ENCODE measurements at places on chromosomes 5 and 9. TPM values are rescaled to one million over a fixed set of nuclear protein-coding genes. Genes with fewer than 3 reads are reported as not detected.

The GKAP1 gene
- total RNA-seq = 0.51 TPM

The C9orf57 gene
- not detected for total RNA-seq

The C6 gene
- total RNA-seq = not detected

The GDF9 gene
- total RNA-seq = 0.38 TPM

The SPIN1 gene
- 51.3 TPM for total RNA-seq

The TMCO6 gene
- total RNA-seq = 17.6 TPM

The GDA gene
- not detected for total RNA-seq

The CEP72 gene
- total RNA-seq = 7.5 TPM

The NTNG2 gene
- total RNA-seq = 1.1 TPM

The DTWD2 gene
- 6.4 TPM for total RNA-seq

The PAX5 gene
- not detected for total RNA-seq

The NAIP gene
- 3.2 TPM for total RNA-seq

The NMUR2 gene
- 0.16 TPM for total RNA-seq

The NOXA1 gene
- total RNA-seq = 0.33 TPM

The SPINK4 gene
- total RNA-seq = not detected

The EIF4EBP3 gene
- 0.98 TPM for total RNA-seq

The HTR1A gene
- not detected for total RNA-seq

The IL13 gene
- total RNA-seq = not detected

The TRPM6 gene
- under 0.01 TPM for total RNA-seq

The GALNT10 gene
- 57.9 TPM for total RNA-seq

The RIMOC1 gene
- total RNA-seq = 8.0 TPM

The CARD9 gene
- total RNA-seq = 0.76 TPM

The AP3B1 gene
- total RNA-seq = 20.7 TPM

The FOXE1 gene
- total RNA-seq = 0.38 TPM

The GLRA1 gene
- not detected for total RNA-seq

The FAM81B gene
- not detected for total RNA-seq

The SLC6A18 gene
- total RNA-seq = not detected

The FUT7 gene
- total RNA-seq = not detected

The FAM240B gene
- total RNA-seq = 0.13 TPM

The TMC1 gene
- not detected for total RNA-seq

The RNF44 gene
- total RNA-seq = 31.3 TPM

The DIRAS2 gene
- total RNA-seq = 9.8 TPM

The INSYN2B gene
- total RNA-seq = 0.76 TPM

The ECM2 gene
- 0.13 TPM for total RNA-seq

The LHX6 gene
- total RNA-seq = under 0.01 TPM

The ZFP37 gene
- 1.0 TPM for total RNA-seq

The CARTPT gene
- not detected for total RNA-seq

The LECT2 gene
- not detected for total RNA-seq

The PLPPR1 gene
- total RNA-seq = not detected

The FGD3 gene
- total RNA-seq = under 0.01 TPM

The NXNL2 gene
- 11.8 TPM for total RNA-seq

The CRAT gene
- total RNA-seq = 71.2 TPM

The ENHO gene
- total RNA-seq = not detected

The MYMK gene
- total RNA-seq = not detected

The IGIP gene
- total RNA-seq = 0.65 TPM

The ZBED3 gene
- 3.3 TPM for total RNA-seq

The GTF3C4 gene
- 11.7 TPM for total RNA-seq

The ITK gene
- total RNA-seq = not detected

The PCDHB5 gene
- total RNA-seq = 1.5 TPM

The PPIC gene
- total RNA-seq = 30.3 TPM

The MEGF10 gene
- total RNA-seq = 1.1 TPM

The CCL28 gene
- 2.3 TPM for total RNA-seq

The GCNT4 gene
- 1.1 TPM for total RNA-seq

The PCDHB2 gene
- total RNA-seq = 0.76 TPM

The PCDHB6 gene
- total RNA-seq = not detected

The ADAMTSL1 gene
- 10.4 TPM for total RNA-seq

All from mesangial cell (primary cell).